HS-5 (cell line): ENCODE measurements at places on chromosomes 7 and 10.

- DNase-seq, result no peak
Observed at GRCh38 chr7:74012842-74013249, 15.1 kb upstream of the ELN start.

DNA sequence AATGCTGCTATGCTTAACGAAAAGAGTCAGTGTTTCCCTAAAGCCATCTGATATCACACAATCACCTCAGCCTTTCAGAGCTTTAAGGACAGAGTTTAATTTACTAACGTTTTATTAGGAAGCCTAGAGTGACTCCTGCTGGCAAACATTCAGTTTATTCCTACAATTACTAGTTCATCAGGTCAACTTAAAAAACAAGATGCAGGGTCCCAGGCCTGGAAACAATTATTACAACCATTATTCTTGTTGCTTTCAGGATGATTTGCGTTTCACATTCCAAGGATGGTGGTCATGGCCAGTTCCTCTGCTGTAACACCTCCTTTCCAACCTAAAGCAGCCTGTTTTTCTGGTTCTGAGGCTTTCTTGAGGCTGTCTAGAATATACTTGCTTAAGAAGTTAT is 1.5 kb upstream of the FAM53B start:
- DNase-seq, result no peak

DNA sequence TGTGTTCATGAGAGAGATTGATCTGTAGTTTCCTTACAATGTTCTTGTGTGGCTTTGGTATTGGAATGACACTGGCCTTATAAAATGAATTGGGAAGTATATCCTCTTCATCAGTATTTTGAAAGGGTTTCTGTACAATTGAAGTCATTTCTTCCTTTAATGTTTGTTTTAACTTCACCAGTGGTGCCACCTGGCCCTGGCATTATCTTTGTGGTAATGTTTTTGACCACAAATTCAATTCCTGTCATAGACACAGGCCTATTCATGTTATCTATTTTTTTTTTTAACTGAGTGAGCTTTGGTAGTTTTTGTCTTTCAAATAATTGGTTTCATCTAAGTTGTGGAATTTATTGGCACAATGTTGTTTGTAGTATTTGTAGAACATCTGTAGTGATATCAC is 127.7 kb downstream of the CDK14 start:
- no peak for DNase-seq

- DNase-seq, result no peak
Observed at GRCh38 chr7:86301301-86301700, 342.4 kb upstream of the GRM3 start.

- no peak for DNase-seq
Observed at GRCh38 chr7:148319316-148319808, 271.2 kb upstream of the C7orf33 start.

DNA sequence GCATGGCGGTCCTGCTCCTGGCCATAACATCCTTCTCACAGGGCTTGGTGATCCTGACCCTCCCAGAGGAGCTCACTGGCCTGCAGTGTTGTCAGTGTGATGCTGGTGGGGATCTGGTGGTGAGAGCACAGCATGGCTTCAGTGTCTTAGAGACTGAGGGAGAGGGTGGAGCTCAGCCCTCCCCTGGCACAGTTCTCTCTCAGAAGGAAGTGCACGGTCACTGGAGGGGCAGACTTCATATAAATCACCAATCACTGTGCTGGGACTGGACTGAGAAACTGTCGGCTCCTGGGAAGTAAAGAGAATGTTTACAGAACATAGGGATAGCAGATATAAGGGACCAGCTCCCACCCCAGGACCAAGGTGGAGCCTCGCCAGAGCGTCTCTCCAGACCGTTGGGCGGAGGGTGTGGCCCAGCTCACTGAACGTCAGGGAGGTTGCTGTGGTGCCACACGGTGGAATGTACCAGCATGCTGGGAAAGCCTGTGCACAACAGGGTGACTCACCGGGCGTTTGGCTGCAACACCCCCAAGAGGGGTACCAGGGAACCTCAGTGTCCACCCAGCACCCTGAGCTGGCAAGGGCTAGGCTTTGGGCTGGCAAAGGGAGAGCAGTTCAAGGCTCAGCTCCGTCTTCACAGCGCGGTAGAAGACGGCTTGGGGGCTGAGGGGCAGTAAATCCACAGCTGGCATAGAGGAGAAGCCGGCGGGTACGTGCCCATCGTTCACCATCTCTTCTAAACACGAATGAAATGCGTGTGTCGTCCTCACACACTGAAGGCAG is 8.8 kb upstream of the GET4 start:
- no peak for DNase-seq

- no peak for DNase-seq
Observed at GRCh38 chr7:42254217-42254616, 17.2 kb upstream of the GLI3 start.

DNA sequence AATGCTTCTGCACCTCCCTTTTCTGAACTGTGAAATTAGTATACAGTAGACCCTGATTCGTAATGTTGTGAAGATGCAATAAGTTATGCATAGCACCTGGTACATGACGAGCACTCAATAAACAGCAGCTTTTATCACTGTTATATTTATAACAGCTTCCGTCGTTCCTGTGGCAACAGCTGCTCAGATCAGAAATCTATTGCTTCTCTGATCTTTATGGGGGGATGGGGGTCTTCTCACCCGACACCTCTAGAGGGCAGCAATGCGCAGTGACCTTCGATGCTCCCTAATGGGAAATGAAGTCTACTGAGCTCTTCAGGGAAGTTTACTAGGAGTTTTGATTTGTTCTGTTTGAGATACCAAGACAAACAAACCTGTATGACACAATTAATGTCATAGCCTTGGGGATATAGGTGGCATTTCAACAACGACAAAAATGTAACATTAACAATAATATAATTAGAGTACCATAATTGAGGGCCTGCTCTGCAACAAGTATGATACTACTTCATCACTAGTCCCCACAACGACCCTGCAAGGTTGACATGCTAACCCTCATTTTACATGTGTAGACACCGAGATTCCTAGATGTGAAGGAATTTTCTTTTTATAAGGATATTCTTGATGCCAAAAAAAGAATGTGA is 289.6 kb downstream of the SFMBT2 start:
- DNase-seq, result no peak

GRCh38 chr10:23094786-23095403 is 484 bp upstream of the MSRB2 start:
- DNase-seq, result no peak

DNA sequence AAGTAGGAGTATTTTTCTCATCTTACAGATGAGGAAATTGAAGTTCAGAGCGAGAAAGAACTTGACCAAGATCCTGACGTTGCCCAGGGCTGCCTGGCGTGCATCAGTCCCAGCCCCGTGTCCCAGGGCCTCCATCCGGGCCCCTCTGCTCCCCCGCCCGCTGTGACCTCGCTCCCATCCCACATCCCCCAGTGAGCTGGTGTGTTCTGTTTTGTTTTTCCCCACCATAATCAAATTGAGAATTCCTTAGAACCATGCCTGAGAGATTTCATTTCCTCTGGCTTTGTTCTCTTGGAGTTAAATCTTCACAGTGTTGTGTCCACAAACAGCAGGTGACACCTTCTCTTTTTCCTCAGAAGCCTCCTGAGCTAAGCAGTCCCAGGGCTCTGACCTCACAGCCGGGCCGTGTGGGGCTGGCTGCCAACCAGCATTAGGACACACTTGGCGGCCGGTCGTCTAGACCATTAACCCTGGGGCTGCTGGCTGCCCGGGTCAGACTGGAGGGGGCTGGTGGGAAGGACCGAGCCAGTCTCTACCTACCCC is 44.3 kb downstream of the PFKP start:
- DNase-seq, result no peak

- no peak for DNase-seq
Observed at GRCh38 chr7:134016223-134016941, 110.8 kb upstream of the LRGUK start.

- DNase-seq, result no peak
Observed at GRCh38 chr7:127850195-127850594, 181.0 kb downstream of the LRRC4 start.

- DNase-seq, result no peak
Observed at GRCh38 chr10:73614720-73615119, 23.6 kb upstream of the USP54 start.

DNA sequence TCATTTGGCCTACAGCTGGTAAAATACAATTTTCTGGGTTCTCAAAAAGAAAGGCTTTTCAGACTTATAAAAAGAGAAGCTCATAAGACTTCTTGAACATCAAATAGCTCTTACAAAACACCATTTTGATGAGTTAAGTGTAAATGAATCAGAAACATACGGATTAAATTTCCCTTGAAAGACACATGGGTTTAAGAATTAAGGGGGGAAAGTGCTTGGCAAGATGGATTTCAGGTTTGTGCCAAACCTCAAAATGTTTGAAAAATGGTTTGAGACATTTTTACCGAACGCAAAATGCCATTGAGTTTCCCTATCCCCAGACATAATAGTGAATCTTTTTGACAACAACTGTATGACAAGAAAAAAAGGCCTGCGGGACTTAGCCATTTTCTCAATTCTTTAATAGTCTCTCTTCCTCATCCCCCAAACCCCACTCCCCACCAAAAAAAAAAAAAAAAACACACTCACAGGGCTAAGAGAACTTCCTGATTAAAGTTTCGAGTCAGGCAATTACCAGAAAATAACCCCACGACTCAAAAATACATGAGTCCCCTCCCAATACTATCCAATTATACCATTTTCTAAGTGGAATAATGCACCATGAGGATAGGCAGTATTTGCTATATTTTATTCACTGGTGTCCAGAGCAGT is 260.1 kb downstream of the TRIL start:
- no peak for DNase-seq

- no peak for DNase-seq
Observed at GRCh38 chr7:607938-608337, 88.3 kb upstream of the PDGFA start.

DNA sequence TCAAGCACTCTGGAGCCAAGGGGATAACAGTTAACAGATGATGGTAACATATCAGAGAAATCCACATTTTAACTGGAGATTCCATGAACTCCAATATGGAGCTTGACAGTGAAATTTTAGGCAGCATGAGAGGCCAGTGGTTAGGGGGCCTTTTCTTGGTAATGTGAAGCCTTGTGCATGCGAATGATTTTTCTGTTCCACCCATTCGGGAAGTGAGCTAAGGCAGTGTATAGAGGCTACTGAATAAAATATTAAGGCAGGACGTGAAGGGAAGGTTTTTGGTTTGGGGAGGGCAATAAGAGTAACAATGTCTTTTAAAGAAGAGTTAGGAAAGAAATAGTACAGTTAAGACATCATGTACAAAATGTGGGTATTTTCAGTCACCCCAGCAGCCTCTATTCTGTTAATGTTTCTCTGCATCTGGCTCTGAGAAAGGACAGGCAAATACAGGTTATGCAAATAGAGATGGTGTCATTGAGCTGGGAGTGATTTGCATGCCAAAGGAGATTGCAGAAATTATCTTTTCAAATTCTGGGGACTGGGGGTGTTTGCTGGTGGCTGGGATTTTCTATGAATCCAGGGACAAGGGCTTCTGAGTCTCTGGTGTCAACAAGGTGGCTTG is 6.8 kb upstream of the TAS2R60 start:
- no peak for DNase-seq

DNA sequence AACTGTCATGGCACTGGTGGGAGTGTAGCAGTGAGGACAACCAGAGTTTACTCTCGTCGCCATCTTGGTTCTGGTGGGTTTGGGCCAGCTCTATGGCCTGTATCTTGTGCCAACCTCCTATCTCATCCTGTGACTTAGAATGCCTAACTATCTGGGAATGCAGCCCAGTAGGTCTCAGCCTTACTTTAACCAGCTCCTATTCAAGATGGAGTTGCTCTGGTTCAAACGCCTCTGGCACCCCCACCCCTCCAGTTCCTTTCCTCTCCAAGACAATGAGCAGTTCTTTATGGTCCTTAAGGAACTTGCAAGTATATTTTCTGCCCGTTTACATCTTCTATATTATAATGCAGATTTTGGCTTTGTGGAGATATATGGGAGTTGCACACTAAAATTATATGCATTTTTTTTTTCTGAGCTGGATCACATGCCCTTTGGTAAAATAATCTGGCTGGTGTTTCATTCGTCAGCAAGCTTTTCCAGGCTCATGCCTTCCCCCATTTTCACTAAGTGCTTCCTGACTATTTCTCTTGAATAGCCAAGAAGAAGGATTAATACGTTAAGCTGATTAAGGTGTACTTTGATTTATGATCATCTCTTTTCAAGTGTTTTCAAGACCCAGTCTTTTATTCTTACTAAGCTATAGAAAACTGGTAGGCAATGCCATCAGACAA is 11.2 kb upstream of the WIPF3 start:
- DNase-seq, result no peak

DNA sequence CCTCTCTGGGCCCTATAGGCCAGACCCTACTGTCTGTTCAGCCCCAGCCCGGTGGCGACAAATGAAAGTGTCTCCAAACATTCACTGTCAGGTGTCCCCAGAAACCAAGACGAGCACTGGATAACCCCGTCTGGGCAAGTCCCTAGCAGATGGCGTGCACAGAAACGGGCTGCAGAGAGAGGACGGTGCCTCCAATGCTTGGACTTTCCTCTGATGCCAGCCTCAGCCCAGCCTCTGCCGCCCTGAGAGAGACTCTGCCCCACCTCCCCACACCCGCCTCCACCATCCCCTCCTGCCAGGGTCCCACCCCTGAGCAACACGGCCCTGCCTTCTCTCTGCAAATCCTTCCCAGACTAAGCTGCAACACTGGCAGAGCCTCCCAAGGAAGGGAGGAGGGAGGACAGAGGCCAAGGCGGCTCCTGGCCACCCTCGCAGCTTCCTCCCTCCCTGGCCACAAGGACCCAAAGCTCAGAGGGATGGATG is 7.4 kb upstream of the LFNG start:
- DNase-seq, result no peak

DNA sequence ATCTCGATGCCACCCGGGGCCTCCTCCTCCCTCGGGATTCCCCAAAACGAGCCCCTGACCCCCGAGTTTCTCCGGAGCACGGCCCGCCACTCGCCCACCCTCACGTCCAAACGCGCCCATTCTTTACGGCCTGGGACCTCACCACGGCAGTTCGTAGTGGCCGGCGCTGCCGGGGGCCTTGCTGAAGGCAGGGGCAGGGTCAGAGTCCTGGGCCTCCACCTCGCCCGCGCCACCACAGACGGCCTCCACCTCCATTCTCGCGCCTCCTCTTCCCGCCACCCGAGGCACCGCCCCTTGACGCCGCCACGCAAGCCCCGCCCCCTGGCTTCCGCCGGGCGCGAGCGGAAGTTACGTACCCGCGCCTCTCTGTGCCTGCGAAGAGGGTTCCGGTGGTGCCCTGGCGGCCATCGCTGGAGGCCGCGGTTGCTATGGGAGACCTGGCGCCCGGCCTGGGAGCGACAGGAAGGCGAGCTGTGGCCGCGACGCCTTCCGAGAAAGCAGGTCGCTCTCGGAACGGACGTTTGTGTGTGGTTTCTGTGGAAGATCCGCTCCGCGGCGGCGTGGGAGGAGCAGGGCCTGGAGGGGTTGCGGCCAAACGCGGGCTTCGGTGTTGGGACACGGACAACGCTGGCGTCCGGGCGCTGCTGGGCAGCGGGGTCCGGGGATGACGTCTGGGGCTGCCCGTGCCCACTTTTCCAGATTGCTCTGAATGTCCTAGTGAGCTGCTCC is at the start of gene RFC2:
Gene RFC2 (minus strand): TSS at position 271 of the 729 bp plus-strand sequence. CDS start 16 bp downstream, at position 255.
- DNase-seq, result peak; percentile 84
